ENCODE measurements at places on chromosomes 7 and 10.

DNA sequence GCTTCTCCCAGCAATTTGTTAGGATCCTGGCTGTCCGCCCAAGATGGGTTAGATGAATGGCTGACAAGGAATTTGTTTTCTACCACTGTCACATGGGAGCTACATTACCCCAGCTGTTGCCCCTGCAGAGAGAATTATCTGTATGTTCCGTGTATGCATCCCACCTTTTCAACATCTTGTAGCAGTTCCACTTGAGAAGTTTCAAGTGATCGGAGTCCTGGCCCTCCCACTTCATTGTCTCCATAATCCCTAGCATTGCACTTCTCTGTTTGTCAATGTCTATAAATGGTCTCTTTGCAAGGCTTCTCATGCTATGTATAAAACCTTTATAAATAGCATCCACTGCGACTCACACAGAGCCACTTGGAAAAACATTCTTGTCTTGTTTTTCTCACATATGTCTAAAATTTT lies 972.5 kb downstream of the CNTNAP2 start:
- no peak for DNase-seq

GRCh38 chr7:146831875-146832274 lies 715.3 kb downstream of the CNTNAP2 start:
- no peak for DNase-seq

DNA sequence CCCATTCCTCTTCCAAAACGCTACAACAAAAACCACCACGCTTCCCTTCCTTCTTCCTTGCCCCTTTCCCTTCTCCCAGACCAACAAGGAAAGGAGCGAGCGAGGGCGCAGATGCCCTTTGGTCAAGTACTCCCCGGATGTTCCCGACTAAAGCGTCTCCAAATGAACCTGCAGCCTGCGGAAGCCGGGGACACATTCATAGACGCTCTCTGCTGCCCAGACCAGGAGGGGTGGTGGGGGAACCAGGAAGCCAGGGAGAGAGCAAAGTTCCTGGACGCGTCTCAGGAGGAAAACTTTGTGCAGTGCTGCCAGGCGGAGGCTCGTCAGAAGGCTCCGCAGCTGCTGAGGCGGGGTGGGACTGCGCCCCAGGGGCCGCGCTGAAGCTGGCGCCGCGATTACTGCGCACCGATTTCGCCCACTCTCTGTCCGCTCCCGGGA lies 754 bp downstream of the SEMA3D start:
- no peak for DNase-seq

DNA sequence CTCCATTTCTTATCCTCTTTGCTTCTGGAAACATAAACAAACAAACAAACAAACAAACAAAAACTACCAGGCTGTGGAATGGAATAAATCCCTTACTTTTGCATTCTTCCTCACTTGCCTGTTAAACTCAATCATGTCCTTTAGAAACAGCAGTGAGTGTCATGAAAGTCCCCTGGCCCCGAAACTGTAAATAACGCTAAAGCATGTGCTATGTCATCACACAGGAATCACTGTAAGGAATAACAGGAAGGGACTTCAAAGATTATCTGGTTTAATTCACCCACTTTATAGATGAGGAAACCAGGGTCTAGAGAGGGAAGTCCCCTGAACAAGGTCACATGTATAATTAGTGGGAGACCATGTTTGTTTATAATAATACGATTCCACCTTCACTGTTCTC lies 159.4 kb upstream of the MEOX2 start:
- no peak for DNase-seq

DNA sequence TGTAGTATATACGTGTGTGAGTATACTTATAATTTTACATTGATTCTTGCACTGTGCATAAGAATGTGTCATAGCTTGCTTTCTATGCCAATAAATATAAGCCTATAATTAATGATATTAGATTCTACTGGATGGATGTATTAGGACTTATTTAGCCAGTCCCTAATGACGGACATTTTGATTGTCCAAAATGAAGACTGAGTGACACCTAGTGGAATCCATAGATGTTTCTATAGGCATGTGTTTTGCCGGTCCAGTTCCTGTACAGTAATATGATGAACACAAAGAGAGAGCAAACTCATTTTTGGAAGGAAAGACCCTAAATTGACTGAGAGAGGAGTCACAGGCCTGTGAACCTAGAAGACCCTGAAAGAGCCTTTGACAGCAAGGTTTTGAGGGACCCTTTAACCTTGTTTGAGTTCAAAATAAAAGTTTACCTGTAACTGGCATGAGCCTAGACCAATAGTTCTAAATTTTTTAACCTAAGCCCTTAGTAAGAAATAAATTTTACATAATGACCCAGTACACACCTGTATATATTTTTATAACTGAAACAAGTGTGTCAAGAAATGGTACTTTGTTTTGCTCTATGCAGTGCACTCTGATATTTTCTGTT lies 42.4 kb upstream of the AGBL3 start:
- no peak for DNase-seq

GRCh38 chr7:27586825-27587224 lies 75.9 kb downstream of the HIBADH start:
- no peak for DNase-seq

DNA sequence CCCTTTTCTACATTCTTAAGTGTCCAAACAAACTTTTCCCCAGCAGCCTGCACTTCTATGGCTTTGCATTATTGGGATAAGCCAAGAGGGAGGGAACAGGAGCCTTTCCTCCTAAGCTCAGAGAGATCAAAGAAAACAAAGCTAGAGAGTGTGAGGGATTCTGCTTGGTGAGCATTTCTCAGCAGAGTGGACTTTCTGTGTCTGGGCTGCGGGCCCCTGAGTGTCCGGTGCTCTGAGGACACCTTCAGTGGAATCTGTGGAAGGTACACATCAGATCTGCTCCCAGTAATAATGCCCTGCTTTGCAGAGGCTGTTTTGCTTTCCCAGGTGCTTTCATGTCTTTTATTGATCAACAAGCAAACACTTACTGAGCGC lies 50.2 kb downstream of the KCNMA1 start:
- no peak for DNase-seq

DNA sequence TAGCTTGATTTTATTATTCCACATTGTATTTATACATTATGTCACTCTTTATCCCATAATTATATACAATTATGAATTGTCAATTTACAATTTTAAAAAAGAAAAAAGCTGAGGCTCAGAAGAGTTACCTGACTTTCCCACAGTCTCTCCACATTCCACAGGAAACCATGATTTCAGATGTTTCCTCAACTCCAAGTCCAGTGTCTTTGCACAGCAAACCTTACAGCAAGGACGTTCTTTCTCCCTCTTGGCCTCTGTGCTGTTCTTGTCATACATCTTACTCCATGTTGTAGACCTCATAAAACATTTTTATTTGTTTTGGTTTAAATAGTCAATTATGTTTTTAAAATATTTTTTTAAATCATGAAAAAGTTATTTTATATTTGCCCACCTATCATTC lies 34.9 kb upstream of the GRB10 start:
- DNase-seq = no peak

DNA sequence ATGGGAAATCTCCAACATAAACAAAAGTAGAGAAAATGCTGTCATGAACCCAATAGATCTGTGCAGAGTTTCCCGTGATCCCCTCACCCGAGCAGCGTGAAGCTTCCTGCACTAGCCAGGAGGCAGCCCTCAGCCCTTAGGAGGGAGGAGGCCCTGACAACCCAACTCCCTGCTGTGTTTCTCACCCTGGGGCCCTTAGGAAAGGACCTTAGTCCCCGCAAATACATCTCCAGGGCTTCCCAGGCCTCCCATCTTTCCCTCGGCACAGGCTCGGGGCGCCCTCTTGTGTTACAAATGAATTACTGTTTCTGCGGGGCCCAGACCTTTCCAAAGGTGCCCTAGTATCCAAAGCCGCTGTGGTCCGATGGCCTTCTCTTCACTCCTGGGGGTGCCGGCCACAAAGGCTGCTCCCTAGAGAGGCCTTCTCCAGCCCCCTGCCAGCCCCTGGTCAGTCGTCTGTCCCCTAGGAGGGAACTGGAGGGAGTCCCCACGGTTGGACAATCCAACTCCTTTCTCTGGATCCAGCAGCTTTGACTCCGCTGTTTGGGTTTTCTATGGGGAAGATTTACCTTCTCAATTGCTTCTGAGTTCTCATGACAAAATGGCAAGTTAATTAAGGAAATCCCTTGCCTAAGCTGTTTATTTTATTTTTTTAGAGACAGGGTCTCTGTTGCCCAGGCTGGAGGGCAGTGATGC lies 49.9 kb upstream of the SH2B2 start:
- peak; percentile 42 for DNase-seq

GRCh38 chr7:153852261-153852660 lies 199.9 kb upstream of the DPP6 start:
- no peak for DNase-seq

DNA sequence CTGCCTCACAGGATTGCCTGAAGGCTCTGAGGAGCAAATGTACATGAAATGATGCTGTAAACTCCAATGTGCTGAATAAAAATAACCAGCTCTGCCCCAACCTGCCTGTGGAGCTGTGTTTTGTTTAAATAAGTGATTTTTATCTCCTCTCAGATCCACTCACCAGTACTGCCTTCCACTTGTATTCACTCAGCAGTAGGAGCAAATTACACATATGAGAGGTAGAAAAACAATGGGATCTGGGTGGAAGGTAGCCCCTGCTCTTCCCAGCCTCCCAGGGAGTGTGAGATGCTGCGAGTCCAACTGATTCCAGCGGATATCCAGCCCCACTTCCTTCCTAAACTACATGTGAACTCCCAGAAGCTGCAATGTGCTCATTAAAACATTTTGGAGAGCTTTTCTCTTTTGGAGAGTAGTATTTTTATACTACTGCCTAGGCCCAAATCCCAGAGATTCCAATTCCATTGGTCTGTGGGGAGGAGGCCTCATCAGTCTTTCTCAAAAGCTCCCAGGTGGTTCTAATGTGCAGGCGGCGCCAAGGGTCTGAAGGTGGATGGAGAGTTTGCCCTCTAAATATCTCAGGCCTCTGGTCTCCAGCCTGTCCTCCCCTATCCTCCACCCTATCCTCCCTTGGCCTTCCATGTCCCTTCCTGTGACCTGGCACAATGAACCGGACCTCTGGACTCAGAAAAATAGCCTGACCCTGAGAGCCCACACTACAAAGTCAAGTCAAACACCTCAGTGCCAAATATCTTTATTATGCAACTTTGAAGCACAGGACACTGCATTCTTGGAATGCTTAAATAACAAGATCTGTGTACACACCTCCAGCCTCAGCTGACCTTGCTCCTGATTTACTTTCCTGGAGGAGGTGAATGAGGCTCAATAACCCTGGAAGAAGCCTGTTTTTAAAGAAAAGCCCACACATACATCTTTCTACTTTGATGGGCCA lies 46.2 kb downstream of the CPVL start:
- DNase-seq = no peak

GRCh38 chr10:88522715-88523114 lies 60.4 kb downstream of the RNLS start:
- DNase-seq = no peak
